ENCODE measurements at places on chromosomes 7 and 10.

- no peak for DNase-seq
Measured at GRCh38 chr10:51242393-51242792, 168.1 kb downstream of the PRKG1 start.

- no peak for DNase-seq
Measured at GRCh38 chr7:46625032-46625431, 704.0 kb upstream of the IGFBP3 start.

- DNase-seq: no peak
Measured at GRCh38 chr7:115135769-115136410, 214.0 kb downstream of the MDFIC start.

DNA sequence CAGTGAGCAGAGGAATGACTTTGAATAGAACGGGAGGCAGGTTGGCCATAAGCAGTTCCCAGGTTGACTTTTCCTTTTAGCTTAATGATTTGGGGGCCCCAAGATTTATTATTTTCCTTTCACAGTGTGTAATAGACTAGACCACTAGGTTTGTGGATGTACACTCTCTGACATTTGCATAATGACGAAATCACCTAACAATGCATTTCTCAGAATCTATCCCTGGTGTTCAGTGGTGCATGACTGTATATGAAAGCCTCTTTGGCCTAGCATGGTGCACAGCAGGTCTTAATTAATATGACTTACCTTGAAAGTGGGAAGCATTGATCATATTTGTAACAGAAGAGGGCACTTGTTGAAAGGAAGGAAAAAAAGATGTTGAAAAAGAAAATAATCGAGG is 761.9 kb downstream of the TYW1 start:
- DNase-seq: no peak

GRCh38 chr10:16799621-16800020 is 17.6 kb downstream of the RSU1 start:
- no peak for DNase-seq

DNA sequence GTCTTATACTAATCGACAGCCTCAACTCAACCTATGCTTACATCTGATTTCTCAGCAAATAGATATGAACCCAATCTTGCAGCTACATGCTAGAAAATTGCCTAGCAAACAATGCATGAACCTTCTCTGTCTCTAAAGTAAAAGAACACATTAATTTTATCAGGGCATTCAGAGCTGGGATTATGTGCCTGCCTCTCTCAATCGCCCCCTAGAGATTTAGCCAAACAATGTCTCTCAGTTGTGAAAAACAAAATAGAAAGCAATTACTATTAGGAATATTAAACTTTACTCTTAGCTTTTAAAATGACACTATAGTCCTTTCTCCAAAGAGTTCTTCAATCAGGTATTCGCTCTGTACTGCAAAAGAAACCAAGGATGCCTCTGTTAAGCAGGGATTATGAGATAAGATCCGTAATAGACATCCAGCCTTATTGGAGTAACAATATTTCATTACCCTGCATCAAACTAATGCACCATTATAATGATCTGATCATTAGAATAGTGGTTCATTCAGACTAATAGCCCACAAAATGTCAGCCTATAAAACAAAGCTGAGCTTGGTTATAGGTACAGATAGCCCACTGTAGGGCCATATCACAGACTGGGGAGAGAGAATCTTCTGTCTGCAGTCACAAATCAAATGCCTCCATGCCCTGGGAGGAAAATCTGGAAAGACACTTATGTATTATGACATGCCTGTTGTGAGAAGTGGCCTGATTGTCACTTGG is 736.9 kb downstream of the PARD3 start:
- DNase-seq: no peak

- no peak for DNase-seq
Measured at GRCh38 chr10:78247821-78248220, 214.2 kb downstream of the RPS24 start.

GRCh38 chr10:33476757-33477273 is 142.3 kb upstream of the NRP1 start:
- no peak for DNase-seq

DNA sequence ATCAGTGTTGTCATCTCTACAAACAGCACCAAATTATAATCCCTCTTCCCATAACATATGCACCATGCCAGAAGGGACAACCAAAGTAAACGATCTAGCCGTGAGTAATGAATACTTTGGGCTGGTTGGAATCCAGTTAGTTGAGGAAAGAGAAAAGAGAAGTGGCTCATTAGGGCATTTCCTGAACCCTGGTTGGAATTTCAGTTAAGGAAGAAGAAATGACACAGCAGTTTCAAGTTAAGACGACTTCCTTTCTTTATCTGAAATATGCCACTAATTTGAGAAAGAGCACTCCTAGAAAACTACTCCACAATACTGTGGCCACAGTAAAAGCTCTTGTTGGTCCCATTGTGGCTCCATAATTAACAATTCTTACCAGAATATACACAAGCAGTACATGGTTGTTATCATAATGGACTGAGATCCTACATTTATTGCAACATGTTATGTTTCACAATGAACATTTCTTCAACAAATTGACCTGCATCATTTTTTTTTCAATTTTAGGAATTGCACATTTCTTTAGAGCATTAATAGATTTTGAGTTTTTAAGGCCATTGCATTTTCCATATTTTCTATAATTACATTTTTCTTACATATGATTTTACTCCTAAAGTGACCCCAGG is at the start of gene TFEC:
TFEC (minus strand) TSS at position 113 of the 626 bp plus-strand sequence. CDS start 46,322 bp downstream, outside the sequence.
- DNase-seq: no peak

- DNase-seq: no peak
Measured at GRCh38 chr10:127150136-127150535, 46.3 kb downstream of the INSYN2A start.

DNA sequence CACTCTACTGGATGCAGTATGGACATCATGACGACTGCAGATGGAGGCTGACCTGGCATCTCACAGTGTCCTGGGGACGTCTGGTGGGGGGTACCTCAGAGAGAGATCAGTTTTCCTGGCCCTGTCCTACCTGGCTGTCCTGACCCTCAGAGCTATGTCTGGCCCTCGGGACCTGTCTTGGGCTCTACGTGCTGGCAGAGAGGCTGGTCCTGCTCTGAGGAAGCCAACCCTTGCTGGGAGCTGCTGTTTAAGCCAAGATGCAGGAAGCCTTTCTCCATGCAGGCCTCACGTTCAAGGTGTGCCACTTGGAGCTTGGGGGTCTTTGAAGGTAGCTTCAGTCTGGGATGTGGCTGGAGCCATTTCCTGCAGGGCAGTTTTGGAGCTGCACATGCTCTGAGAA is 42.1 kb upstream of the CXCL12 start:
- no peak for DNase-seq

- DNase-seq: peak; percentile 12
Measured at GRCh38 chr7:30815951-30816644, 44.9 kb downstream of the MINDY4 start.

- no peak for DNase-seq
Measured at GRCh38 chr10:97332591-97333350, 1.8 kb downstream of the FRAT2 start.

DNA sequence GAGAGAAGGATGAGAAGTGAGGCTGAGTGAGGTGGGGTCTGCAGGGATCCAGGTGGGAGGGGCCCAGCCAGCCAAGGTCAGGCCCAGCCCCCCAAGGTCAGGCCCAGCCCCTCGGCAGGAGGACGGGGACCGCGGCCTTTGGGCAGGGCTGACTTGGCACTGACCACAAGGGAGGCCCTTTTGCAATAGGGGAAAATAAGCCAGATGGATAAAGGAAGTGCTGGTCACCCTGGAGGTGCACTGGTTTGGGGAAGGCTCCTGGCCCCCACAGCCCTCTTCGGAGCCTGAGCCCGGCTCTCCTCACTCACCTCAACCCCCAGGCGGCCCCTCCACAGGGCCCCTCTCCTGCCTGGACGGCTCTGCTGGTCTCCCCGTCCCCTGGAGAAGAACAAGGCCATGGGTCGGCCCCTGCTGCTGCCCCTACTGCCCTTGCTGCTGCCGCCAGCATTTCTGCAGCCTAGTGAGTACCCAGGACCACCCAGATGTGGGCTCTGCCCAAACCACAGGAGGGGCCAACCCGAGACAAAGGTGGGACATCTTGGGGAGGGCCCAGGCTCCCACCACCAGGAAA is at the start of gene PILRA:
PILRA (plus strand) TSS at position 227 of the 571 bp plus-strand sequence; CDS start at position 397, 170 bp downstream.
- no peak for DNase-seq

- DNase-seq: no peak
Measured at GRCh38 chr7:119395024-119395423, 878.0 kb upstream of the KCND2 start.

GRCh38 chr10:118868589-118868988 is 113.8 kb upstream of the CACUL1 start:
- no peak for DNase-seq

GRCh38 chr7:130595986-130596385 is 72.6 kb downstream of the COPG2 start:
- no peak for DNase-seq

- DNase-seq: no peak
Measured at GRCh38 chr7:40418983-40419382, 284.2 kb downstream of the SUGCT start.

DNA sequence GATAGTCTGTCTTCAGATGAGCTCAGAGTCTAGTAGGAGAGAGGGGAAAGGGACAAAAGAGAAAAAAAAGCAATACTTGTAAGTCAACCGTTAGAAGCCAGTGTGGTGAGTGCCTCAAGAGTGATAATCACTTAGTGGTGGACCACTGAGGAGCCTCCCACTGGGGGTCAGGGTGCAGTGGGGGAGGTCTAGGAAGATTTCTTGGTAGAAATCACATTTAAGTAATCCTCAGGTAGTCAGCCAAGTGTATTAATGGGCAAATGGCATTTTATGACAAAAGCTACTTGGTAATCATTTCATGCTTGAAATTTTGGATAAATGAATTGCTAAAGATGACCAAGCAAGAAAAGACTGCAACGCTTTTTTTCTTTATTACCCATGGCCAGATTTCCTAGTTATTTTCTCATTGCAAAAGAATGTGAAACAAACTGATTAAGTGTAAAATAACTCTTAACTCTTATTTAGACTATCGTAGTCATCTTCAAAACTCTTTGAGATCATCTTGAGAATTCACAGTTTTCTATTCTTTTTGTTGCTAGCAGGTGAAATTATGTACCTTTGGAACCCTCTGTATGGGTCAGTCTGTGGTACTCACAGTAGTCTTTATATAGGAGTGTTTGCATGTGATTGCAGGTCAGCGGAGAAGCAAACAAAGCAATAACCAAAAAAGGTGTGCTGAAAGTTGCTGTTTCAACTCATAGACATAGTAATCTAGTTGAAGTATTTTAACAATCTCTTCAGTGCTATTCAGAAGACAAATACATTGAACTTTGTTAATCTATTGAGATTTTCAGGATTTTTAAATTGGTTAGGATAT is 63.9 kb downstream of the PPP1R9A start:
- no peak for DNase-seq

DNA sequence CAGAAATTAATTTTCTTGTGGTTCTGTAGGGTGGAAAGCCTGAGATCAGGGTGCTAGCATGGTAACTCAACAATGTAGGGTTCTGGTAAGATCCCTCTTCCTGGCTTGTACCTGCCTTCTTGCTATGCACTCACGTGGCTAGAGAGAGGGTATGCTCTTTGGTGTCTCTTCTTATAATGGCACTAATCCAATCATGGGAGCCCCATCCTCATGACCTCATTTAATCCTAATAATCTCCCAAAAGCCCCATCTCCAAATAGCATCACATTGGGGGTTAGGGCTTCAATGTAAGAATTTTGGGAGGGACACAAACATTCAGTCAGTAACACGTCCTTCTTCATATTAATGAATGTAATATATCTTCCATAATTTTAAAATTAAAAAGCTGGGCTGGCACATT is 39.6 kb upstream of the FAM133B start:
- no peak for DNase-seq

DNA sequence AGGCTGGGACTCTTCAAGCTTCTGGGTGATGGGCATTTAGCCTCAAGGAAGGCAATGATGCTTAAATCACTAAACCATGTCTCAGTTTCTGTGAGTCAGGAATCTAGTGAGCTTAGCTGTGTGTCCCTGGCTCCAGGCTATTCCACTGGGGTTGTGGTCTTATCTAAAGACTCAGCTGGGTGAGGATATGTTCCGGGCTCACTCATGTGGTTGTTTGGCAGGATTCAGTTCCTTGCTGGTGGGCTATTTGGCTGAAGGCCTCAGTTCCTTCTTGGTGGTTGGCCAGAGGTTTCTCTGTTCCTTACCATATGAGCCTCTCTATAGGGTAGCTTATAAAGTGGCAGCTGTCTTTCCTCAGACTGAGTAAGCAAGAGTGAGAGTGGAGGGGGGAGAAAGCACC is 12.0 kb downstream of the EVX1 start:
- DNase-seq: no peak

GRCh38 chr7:138748666-138749065 is 47.5 kb upstream of the SVOPL start:
- no peak for DNase-seq

- no peak for DNase-seq
Measured at GRCh38 chr7:95676691-95677090, 80.4 kb upstream of the PDK4 start.

DNA sequence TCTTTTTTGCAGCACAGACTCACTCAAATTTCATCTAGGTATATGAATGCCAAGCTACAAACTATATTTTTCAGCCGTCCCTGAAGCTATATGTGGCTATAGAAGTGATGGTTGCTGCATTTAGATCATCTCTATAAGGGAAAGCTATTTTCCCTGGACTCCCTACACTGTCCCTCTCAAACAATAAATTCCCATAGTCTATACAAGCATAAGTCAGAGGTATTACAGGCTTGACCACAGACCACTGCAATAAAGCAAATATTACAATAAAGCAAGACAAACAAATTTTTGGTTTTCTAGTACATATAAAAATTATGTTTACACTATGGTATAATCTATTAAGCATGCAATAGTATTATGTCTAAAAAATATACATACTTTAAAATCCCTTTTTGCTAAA is 1015.5 kb upstream of the LRRN3 start:
- DNase-seq: no peak

- DNase-seq: no peak
Measured at GRCh38 chr7:131067220-131067619, 260.5 kb upstream of the MKLN1 start.

DNA sequence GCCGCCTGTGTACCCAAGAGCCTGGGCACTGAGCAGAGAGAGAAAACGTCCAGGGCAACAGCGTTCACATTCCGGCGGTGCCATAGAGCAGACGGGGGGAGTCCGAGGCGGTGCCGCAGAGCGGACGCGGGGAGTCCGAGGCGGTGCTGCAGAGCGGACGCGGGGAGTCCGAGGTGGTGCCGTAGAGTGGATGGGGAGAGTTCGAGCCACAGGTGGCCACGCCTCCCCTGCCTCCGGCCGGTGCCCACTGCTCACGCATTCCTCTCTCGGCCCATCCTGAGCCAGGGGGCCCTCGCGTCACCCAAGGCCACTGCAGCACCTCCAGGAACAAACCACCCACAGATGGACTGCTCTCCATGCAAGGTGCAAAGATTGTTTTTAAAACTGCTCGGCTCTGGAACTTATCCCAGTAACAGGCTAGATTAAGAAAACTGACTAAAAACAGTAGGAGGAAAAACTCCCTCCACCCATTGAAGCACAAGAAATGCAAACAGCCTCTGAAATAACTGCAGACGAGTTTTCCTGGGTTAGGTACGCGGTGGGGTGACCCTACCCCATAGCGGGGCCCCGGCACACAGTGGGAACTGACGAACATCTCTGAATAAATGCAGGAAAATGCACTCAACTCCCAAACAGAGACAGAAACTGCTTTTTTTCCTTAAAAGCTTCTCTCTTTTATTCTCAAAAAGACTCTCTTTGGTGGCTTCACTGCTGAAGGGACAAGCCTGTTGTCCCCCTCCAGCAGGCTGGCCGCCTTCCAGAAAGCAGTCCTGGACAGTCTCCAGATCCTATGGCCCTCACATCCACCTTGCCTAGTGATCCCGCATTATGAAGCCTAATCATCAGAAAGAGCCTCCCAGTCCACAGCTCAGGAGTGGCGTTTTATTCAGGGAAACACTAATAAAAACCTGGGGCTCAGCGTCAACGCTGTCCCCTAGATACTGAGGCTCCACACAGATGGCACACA is 55.9 kb downstream of the DIP2C start:
- DNase-seq: no peak

- DNase-seq: no peak
Measured at GRCh38 chr10:13871011-13871410, 284.2 kb downstream of the PRPF18 start.
